ENCODE measurements at places on chromosomes 13 and 19.
A peak's percentile ranks its signal among the peaks of the same experiment; 100 is the strongest.

- DNase-seq: no peak
Measured at GRCh38 chr13:83831796-83832195, 50.5 kb downstream of the SLITRK1 start.

DNA sequence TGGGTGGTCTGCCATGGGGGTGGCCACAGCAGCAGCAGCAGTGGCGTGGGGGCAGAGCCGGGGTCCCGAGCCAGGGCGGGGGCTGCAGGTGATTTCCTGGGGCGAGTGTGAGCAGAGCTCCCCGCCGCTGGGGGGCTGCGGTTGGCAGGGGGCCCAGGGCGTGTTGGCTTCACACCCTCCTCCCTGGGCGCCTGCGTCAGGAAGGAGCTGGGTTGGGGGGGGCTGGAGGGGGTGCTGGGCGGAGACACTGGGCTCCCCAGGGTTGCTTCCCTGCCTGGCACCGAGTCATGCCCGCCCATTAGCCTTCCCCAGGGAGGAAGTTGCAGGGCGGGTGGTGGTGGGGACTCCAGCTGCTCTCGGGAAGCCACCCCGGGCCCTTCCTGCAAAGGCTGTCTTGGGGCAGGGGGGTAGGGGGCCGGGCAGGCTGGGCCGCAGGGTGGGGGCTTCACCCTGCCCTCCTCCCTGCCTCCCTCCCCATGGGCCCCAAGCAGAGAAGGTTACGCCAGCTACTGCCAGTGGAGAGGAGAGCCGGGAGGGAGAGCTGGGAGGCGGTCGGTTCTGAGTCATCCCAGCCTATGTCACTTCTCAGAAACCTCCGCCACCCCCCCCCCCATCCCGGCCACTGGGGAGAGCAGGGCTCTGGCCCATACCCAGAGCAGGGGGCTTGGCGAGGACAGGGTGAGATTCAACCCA, 4.6 kb downstream of the MIDN start:
- DNase-seq: peak; percentile 93

DNA sequence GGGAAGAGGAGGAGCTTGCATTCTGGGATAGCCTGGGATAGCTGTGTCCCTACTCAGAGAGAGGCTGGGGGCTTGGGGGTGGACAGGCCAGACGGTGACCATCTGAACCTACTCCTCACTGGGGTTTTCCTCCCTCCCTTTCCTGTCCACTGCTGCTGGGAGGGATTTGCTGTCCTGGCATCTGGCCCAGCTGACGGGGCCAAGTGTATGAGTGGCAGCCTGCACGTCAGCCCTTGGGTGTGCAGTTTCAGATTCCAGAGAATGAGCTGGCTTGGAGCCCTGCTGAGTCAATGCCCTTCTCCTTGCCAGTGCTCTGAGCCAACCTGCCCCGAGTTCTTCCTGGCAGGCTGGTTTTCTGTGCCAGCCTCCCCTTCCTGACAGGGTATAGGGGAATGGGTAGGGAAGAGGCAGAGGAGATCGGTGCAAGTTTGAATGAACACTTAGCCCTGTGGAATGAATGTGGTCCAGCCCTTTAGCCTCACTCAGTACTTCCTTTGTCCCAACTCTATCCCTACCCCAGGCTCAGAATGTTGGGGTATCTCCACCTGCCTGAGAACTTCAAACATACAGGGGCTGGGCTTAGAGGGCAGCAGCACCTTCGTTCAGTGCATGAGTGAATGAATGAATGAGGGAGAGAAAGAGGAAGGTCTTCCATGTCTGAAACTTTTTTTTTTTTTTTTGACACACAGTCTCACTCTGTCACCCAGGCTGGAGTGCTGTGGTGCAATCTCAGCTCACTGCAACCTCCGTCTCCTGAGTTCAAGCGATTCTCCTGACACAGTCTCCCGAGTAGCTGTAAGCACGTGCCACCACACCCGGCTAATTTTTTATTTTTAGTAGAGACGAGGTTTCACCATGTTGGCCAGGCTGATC, 1.8 kb upstream of the ANGPTL4 start:
- DNase-seq: peak; percentile 99

GRCh38 chr19:19542507-19542906, 4.4 kb downstream of the CILP2 start:
- no peak for DNase-seq

All from mammary epithelial cell (primary cell).